T-helper 2 cell (primary cell): ENCODE measurements at places on chromosomes 3 and 15.

GRCh38 chr3:11576453-11576852 is 67.3 kb downstream of the VGLL4 start:
- no peak for DNase-seq

DNA sequence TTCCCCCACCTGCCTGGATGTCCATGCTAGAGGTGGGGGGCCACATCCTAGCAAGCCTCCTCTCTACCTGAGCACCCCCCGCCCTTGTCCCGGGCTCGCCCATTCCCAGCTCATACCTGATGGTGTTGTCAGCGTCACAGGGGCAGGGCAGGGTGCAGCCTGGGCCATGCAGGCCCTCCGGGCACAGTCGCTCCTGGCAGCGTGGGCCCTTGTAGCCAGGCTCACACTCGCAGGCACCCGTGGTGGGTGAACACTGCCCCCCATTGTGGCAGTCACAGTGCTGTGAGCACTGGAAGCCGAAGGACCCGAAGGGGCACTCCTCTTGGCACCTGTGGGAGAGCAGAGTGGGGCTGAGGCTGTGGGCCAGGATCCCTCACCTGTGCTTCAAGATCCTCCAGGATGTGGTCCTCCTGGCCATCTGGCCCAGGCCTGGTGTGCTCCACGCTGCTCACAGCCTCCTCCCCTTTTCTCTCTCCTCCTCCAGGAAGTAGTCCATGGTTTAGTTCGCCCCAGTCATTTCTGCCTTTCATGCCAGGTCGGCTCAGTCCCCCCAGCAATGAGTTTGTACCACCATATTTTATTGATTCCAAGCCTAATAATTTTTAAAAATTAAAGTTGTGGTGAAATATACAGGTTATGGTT is 95.6 kb downstream of the RAB11A start:
- DNase-seq: no peak

DNA sequence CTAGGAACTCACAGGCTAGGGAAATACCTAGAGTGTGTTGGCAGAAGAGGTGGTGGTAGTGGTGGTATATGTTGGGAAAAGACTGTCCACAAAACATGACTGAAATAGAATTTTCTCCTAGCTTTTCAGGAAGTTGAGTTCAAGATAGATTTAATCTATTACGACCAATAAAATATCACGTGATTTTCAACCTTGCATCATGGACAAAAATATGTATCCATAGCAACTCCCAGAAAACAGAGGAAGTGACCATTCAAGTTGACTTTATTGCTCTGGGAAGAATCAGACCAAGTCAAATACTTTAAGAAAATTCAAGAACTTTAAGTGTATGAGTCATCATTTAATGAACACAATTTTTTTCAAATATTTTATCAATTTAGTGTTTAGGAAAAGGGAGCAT is 347.0 kb upstream of the ZNF385D start:
- DNase-seq: no peak

DNA sequence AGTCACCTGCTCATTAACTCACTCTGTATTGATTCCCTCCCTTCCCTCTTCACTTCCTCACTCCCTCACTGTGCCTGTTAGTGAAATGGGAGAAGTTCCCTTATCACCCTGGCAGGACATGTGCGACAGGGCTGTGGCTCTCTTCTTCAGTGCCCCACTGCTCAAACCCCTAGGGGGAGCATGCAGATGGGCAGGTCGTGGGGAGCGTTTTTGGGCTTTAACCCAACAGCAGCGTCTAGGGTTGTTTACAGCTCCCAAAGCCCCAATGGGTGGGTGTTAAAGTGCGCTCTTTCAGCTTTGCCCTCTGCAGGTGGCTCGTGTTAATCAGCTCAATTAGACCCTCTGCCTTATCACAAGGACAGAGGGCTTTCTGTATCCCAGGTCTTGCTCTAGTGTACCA is 447.8 kb upstream of the PROK2 start:
- DNase-seq: no peak

- no peak for DNase-seq
Measured at GRCh38 chr3:33034601-33035000, 62.3 kb downstream of the GLB1 start.

GRCh38 chr15:93051236-93052089 is 37.5 kb downstream of the RGMA start:
- no peak for DNase-seq
